Activated T-cell treated with anti-CD3 and anti-CD28 coated beads for 24 hours (primary cell): ENCODE measurements at places on chromosomes 7 and 10.

- peak; percentile 19 for DNase-seq
These were observed 14.7 kb downstream of the FAM241B start for GRCh38 chr10:69644658-69645295.

GRCh38 chr10:113320211-113320610, 232.6 kb upstream of the HABP2 start:
- DNase-seq: no peak

GRCh38 chr10:77028042-77028441, 609.6 kb downstream of the KCNMA1 start:
- DNase-seq: no peak

GRCh38 chr7:134783294-134784069, 4.0 kb downstream of the CALD1 start:
- no peak for DNase-seq

DNA sequence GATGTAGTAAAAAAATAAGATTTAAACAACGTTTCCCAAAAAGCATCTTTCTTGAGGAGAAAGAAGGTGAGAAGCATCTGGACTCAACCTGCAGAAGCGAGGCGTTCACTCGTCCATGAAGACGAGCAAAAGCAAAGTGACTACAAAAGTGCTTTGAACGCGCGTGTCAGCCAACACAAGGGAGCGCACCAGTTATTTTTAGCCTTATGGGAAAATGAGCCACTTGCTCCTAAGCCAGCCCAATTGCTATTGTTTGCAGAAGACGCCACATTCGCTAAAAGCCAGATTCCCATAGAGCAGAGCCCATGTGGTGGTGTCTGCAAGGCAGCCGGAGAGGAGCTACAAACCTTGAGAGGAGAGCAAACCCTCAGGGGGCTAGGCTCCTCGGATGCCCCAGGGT, 122.5 kb downstream of the FAM53B start:
- no peak for DNase-seq
